ENCODE measurements at places on chromosomes 16 and 17.

DNA sequence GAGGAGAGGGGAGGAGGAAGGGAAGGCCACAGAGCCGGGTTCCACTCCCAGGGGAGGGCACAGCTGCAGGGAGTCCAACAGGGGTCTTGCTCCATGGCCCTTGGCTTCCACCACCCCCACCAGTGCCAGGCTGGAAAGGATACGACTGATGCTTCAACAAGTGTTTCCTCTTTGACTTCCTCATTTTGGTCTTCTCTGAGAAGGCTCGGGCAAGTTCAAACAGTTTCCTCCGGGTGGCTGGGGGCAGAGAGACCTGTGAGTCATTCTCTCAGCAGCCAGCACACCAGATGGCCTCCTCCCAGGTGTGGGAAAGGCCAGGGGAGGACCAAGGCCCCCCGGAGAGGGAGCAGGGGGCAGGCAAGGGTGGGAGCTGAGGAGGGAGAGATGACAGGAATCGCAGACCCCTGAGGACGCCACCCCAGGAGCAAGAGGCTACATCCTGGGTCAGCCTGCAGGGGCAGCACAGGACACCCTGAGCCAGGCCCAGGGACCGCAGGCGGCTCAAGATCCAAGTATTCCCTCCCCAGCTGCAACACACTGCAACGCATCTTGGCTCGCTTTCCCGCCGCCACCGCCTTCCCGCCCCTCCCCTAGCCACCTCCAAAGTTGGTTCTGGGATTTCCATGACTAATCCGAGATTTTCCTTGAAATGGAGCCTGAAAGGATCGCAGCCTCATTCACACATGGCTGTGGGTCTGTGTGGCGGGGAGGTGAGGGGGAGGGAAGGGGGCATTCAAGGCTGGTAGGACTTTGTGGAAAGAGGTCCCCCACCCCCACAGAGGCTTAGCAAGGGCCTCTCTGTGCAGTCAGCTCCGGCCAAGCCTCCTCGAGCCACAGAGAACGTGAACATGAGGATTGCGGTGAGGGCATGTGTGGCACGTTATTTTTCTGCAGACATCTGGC, 18.4 kb upstream of the MRPS23 start:
- H3K4me1 ChIP-seq = peaks cover 61% of the 10 kb centered on the region
- H3K27ac ChIP-seq = peak overlapping the region; percentile 86
- no peak for DNase-seq
- H3K36me3 ChIP-seq = peaks cover 34% of the 10 kb centered on the region
- peak overlapping the region; percentile 32 for H3K4me3 ChIP-seq

- no peaks in the 10 kb centered on the region for H3K27me3 ChIP-seq
- H3K4me3 ChIP-seq = no peak overlapping the region
- DNase-seq = no peak
- H3K36me3 ChIP-seq = no peaks in the 10 kb centered on the region
Measured at GRCh38 chr17:64388961-64389565, 1.6 kb downstream of the PECAM1 start.

GRCh38 chr16:83602761-83603722, 204.7 kb upstream of the HSBP1 start:
- H3K4me3 ChIP-seq = no peak overlapping the region
- no peak for DNase-seq
- H3K4me1 ChIP-seq = no peaks in the 10 kb centered on the region
- no peaks in the 10 kb centered on the region for H3K36me3 ChIP-seq

DNA sequence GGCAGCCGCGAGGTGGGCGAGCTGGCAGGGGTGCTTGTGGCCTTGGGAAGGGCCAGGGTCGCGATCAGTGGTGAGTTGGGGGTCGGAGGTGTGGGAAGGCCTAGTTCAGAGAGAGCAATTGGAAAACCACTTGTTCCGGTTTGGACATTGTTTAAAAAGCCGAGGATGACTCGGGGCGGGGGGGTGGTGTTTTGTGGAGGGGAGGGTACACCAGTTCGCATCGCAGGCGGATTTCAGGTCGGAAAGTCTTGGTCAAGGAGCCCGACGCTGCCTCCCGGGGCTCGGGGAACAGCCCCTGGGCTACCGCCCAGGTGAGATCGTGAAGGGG, 66.4 kb downstream of the KPNA2 start:
- H3K4me1 ChIP-seq = peaks cover 22% of the 10 kb centered on the region
- peak overlapping the region; percentile 89 for H3K4me3 ChIP-seq
- peak overlapping the region; percentile 54 for H3K27ac ChIP-seq
- H3K27me3 ChIP-seq = peaks cover 11% of the 10 kb centered on the region
- no peak for DNase-seq

- peak overlapping the region; percentile 82 for H3K4me3 ChIP-seq
- H3K27ac ChIP-seq = no peak overlapping the region
- DNase-seq = no peak
- peaks cover 14% of the 10 kb centered on the region for H3K4me1 ChIP-seq
Measured at GRCh38 chr17:2854143-2855055, 58.2 kb downstream of the RAP1GAP2 start.

DNA sequence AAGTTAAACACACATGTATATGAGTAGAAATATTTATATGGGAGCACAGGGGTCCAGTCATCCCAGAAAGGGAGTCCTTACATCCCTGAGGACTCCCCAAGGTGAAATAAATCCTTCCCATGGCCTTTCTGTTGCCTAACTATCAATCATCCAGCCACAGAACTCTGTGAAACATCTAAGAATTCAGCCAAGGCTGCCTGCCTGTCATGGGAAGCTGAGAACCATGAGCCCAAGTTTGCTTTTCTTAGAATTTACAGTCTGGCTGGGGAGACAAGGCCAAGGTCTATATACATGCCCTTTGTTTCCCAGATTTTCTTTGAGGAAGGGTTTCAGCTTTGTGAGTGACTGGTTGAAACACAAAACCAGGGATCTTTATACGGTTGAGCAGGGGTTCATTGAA, 15.8 kb downstream of the MYL4 start:
- H3K4me1 ChIP-seq = peaks cover 12% of the 10 kb centered on the region
- H3K27me3 ChIP-seq = peaks cover 5% of the 10 kb centered on the region
- DNase-seq = no peak
- no peak overlapping the region for H3K27ac ChIP-seq
- H3K36me3 ChIP-seq = no peaks in the 10 kb centered on the region
